ENCODE measurements at places on chromosomes 16 and 17.

DNA sequence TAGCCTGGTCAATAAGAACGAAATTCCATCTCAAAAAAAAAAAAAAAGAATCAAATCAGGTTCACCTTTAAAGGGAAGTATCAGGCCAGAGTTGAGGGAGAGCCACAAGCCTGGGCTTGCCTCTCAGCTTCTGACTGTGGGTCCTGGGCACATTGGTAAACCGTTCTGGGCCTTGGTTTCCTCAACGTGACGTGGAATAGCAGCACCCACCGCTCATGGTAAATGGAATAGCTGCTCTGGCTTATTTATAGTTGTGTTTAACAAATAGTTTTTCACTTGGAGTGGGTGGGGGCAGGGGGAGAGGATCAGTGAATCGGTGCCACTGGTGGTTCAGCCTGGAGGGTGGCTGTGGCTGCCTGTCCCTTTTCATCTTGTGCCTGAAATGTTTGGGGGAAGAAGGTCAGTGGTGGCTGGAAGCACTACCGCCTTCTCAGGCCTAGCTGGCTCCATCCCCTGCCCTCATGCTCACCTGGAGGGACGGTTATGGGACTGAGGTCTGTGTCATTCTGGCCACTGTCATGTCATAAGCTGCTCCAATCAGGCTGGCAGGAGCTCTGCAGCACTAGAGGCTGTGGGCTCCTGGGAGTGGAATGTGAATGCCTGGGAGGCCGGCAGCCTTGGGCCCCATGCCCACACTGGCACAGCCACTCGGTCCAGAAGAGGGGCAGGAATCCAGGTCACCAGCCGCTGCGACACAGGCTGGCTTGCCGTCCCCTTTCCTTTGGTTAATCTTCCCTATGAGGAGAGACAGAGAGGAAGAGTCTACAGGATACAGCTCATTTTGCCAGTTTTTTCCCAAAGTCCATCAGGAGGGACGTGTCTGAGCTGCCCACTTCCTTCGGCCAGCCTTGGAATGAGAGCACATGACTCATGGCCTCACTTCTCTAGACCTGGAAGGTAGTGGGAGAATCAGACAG, 27.0 kb downstream of the CCR7 start:
- DNase-seq = no peak

GRCh38 chr17:44400226-44400847, 10.9 kb upstream of the ITGA2B start:
- no peak for DNase-seq

DNA sequence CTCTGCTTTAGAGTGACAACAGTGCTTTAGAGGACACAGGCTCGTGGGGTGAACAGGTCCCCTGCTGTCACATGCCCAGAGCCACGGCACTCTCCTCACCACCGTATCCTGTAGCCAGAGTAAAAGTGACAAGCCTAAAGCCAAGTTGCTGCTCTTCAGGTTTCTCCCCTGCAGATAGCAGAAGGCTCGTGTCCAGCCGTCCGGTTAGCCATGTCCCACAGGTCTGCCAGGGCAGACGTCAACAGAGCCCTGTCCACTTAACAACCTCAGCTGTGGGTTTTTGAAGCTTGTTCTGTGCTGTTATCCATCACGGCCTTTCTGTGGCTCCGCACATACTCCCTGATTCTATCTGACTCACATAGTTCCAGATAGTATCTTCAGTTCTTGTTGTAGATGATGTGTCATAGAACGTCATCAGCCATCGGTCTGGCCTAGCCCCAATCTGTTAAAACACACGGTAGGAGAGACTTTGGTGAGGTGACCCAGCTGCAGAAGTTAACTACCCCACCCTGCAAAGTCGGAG, 100.7 kb downstream of the SOCS1 start:
- DNase-seq = no peak

DNA sequence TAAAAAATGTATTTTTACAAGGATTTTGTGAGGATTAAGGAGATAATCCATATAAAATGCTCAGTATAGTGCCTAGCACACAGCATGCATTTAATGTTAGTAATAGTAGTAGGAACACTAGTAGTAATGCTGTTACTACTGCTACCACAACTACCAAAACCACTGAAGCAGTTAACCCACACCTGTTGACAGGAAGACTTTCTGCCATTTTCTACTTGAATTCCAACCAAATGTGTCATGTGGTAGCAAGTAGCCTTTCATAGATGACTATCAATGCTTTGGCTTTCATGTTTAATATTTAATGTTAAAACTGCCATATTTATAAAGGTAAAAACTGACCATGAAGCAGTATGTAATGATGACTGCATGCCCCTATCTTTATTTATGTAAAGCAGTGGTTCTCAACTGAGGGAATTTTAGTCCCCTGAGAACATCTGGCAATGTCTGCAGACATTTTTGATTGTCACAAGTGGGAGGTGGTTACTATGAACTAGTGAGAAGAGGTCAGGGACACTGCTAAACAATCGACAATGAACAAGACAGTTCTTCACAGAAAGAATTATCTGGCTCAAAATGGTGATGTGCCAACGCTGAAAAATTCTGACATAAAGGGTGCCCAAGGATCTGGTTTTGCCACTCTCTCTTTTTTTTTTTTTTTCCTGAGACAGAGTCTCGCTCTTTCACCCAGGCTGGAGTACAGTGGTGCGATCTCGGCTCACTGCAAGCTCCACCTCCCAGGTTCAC, 89.4 kb downstream of the ITFG1 start:
- DNase-seq = no peak

- no peak for DNase-seq
These were observed 41.7 kb downstream of the SRL start for GRCh38 chr16:4200000-4200780.

GRCh38 chr17:39949028-39949427, 13.8 kb upstream of the GSDMA start:
- no peak for DNase-seq

DNA sequence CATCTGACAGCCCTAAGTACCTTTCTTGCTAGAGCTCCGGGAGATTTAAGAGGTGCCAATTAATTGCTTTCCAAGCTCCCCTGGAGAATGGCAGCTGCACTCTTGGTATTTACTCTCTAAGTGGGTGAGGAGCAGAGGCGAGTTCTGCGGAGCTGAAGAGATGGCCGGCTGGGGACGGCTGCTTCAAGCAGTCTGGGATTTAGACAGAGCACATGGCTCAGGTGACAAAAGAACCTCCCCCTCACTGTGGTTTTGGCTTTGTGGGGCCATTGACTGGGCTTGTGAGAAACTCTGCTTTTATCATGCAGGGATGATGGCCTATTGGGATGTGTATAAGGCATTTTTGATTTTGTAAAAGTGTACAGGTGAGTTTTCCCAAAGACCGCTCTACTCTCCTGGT, 239.3 kb upstream of the EEF2KMT start:
- no peak for DNase-seq

DNA sequence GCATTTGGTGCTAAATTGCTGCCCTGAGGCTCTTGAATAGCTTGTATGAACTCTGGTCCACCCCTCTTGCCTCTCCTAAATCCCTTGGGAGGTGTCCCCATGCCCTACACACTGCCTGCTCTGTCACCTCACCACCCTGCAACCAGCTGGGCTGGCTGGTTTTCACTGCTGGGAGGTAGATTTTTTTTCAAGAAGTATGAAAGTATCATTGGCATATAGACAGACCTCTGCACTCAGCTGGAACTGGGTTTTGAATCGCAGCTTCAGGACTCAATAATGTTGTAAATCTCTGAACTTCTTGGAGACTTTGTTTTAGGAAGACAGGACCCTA, 184.9 kb downstream of the MSI2 start:
- no peak for DNase-seq

DNA sequence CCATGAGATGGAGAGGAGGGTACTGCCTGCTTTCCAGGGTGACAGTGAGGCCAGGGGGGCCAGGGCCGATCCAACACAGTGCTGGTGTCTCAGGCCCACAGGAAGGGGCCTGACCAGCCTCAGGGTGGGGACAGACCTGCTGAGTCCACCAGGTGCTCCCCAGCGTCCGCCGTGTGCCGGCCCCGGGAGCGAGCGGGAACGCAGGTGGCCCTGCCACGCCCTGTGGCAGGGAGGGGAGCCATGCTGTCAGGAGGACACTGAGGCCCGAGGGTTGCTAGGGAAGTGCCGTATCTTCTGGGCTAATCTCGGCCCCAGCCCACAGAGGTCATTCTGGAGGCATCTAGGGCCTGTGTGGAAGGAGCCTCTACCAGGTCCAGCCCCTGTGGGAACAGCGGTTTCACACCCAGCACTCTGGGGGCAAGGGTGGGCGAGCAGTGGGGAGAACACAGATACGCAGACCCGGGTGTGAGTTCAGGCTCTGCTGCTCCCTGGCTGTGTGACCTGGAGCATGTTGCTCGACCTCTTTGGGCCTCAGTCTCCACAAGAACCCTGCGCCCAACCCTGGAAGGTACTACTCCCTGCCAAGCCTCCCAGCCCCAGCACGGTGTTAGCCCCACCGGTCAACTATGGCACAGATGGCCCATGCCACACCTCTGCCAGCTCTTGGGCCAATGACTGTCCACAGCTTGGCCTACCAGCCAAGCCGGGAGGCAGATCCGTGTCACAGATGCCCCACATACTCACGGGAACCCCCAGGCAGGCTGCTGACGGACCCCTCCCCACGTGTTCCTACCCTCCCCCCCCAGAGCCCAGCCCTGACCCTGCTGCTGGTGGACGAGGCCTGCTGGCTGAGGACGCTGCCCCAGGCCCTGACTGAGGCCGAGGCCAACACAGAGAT, 43.9 kb upstream of the ZC3H18 start:
- no peak for DNase-seq

- DNase-seq = no peak
These were observed 3.0 kb upstream of the RMI2 start for GRCh38 chr16:11342021-11342855.

DNA sequence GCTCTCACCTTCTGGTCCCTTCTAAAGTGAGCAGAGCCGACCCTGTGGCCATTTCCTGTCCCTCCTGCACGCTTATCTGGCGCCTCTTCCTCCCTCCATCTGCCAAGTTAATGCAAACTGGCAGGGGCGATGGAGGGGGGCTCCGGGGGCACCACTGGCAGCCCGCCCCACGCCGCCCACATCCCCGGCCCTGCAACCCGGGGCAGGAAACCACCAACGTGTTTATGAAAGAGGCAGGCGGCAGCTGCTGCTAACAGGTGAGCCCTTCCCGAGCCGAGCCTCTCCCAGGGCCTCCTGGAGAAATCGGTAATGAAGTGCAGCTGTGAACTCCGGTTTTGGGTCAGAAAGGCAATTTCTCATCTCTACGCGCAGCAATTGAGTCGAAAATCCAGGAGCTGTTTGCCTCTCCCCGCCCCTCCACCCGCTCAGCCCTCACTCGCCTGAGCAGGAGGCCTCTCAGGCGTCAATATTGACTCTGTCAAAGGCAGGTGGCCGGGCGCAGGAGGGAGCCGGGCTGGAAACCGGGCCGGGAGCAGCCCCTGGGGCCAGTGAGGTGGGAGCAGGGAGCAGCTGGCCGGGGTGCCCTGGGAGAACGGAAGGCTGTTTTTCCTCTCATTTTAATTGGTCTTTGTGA, 164.4 kb upstream of the GSE1 start:
- peak; percentile 54 for DNase-seq

- DNase-seq = no peak
These were observed 10.2 kb downstream of the FBRS start for GRCh38 chr16:30668393-30668792.

DNA sequence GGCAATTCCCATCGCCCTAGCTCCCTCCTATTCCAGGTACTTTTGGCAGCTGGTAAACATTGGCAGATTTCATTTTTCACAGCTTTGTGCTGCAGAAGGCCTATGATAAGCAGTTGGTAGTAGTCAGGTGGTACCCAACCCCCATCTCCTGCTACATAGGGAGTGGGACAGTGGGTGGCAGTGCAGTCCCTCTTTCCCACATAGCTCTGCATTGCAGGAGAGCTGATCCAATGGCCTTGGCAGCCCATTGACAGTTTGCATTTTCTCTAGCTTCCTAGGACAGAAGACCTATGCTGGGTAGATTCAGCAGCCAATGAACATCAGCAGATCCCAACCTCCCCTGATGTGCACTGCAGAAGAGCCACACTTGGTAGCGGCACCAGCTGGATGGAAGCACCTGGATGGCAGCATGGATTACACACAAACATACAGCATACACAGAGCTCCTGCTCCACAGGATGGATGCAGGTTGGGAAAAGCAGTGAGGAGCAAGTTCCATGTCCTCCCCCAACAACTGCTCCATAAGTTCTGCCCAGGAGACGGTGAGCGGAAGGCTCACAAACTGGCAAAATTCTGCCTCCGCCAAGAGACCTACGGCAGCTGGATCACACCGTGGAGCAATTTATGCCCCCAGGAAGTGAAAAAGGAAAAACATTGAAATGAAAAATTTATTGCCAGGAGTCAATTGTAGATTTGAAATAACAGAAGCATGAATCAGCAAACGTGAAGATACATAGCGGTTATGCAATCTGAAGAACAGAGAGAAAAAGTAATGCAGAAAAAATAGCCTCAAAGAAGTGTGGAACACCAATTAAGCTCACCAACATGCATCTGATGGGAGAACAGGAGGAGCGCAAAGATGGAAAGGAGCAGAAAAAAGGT, 95.7 kb downstream of the CACNG1 start:
- no peak for DNase-seq

GRCh38 chr17:35817196-35817595, 7.9 kb downstream of the TAF15 start:
- no peak for DNase-seq

DNA sequence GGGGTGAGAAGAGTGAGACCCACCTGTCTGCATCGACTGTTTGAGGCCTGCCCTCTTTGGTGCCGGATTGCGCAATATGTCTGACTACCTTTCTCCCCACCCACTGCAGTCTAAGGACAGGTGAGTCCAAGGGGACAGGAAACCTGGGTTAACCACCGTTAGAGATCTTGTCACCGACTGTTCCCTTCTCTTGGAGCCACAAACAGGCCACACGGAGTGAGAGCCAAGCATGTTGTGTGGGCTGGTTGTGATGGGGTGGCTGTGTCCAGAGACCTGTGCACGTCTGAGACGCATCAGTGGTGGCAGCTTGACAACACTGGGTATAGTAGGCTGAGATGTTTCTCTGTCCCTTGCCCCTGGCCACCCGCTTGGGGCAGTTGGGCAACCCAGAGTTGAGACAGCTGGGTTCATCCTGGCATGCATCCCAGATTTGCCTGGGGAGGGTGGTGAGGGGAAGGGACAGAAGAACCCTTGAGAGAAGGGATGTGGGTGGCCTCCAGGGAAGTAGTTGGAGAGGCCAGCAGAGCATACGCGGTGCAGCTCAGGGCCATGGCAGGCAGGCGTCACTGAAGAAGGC, 21.4 kb downstream of the MPRIP start:
- DNase-seq = no peak

GRCh38 chr16:16863672-16864071, 484.7 kb downstream of the NPIPA7 start:
- no peak for DNase-seq

DNA sequence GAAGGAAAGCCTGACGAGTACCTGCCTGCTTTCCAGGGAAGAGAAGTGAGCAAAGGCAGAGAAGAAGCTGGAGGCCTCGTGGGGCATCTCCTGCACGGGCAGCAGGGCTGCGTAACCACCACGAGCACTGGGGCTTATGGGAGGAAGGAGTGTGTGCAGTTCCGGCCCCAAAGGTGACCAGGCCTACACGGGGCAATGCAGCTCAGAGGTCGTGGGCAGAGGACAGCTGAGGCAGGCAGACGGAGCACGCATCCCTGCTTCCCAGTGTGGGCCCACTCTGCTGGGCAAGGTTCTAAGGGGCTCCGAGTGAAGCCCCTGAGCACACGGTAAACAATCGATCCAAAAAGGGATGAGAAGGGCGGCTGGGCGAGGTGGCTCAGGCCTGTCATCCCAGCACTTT, 109.7 kb downstream of the ANKRD11 start:
- DNase-seq = no peak

- no peak for DNase-seq
These were observed 7.7 kb upstream of the PCTP start for GRCh38 chr17:55743103-55743679.

- no peak for DNase-seq
These were observed 40.4 kb upstream of the DNAH17 start for GRCh38 chr17:78617511-78618061.
